ENCODE measurements at places on chromosomes 12 and 14.
A peak's percentile ranks its signal among the peaks of the same experiment; 100 is the strongest.

- DNase-seq, result no peak
Observed at GRCh38 chr12:39341179-39341578, 101.7 kb downstream of the KIF21A start.

DNA sequence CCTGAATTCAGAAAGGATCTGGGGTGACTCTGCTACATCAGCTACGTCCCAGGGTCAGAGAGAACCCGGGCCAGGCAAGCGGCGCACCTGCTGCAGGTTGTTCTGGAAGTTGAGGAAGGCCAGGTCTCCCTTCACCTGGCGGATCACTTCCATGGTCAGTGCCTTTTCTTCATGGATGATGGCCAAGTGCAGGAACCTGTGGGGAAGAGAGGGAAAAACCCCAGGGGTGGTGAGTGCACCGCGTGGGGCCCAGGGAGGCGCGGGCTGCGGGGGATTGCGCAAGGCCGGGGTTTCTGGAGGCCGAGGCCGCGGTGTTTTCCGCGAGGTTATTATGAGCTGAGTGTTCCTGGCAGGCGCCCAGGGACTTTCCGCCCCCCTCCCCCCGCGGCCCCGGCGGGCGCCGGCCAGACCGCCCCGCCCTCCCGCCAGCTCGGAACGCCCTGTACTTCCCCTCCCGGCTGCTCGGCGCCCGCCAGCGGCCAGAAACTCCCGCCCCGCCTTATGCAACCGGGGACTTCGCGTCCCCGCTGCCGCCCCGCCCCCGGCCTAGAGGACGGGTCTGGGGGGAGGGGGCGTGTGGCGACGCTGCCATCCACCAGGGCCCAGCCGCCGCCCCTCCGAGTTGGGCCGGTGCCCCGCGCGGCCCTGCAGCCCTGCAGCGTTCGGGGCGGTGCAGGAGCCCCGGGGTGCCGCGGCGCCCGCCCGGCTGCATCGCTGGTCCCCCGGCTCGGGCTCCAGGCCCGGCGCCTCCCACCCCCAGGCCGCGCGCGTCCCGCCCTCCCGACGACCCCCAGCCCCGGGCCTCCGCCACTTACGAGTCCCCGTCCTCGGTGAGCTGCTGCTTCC is 723 bp downstream of the NFKBIA start:
- peak; percentile 82 for DNase-seq

- DNase-seq, result no peak
Observed at GRCh38 chr12:120181991-120182631, 12.4 kb downstream of the GCN1 start.

- no peak for DNase-seq
Observed at GRCh38 chr12:65300679-65301349, 22.3 kb downstream of the MSRB3 start.

GRCh38 chr14:100048786-100049185 is 16.4 kb upstream of the EVL start:
- DNase-seq, result no peak

DNA sequence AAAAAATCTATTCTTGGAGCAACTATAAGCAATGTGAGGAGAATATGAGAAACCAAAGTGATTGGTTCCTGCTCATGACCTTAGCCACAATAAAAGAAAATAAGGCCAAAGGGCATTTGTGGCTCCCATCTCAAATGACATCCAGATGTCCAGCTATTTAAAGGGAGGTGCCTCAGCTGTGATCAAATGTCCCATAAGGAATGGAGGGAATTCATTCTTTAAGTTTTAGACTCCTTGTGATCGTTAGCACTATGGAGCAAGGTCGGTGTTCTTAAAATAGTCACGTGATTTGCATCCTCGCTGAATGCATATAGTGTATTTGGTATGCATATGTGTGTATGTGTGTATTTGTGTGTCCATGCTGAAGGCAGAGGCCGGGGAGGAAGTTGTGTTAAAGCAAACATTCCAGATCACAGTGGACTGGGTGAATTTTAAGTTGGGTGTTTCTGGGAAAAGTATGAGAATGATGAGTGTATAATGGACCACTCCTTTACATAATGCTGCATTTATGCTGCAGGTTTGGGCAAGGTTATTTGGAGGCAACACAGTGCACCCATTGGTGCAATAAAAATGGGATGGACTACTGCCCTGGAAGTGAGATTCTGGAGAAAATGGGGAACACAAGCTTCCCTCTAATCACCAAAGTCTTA is 5.6 kb upstream of the E2F7 start:
- DNase-seq, result no peak

DNA sequence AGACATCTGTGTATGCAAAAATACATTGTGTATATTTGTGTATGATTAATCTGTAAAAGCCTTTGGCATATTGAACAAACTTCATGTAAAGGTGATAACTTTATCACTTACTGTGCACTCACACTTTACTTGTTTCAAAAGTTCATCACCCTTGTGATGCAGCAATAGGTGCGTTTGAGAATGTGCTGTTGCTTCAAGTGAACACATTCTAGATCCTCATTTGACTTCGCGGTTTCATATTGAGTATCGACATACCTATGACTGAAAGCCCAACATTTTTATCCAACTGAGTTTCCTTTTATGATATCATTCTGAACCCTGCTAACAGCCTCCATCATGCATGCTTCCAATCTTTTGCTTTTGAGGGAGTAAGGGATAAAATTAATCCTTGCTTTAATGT is 1086.9 kb downstream of the TMEM121 start:
- DNase-seq, result no peak

DNA sequence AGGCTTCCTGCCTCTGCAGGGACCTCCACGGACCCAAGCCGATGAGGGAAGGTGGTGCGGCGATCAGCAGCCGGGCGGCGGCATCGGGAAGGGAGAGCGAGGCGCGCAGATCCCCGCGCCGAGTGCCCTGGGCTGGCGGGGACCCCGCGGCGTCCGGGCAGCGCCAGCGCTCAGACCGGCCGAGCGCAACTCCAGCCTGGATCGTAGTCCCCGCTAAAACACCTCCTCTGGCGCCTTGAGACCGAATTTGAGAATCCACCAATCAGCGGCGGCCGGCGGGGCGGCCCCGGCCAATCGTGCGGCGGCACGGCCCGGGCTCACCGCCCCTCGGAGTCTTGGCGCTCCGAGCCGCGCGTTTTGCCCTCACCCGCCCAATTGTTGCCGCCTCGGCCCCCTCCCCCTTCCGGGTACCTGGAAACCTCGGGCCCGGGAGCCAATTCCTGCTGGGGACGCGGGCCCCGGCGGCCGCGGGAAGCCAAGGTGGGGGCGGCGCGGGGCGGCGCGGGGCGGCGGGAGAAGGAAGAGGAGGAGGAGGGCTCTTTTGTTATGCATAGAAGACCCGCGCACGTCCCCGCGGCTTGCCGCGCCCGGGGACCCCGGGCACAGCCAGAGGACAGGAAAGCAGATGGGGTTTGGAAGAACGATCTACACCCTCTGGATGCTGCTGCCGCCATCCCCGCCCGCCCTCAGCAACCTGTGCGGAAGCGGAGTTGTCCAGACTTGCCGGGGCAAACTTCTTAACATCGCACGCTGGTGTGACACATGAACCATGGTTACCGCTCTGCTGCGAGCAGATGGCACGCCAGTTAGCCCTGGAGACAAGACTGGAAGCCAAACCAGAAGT is at the start of gene E2F7:
Gene E2F7 (minus strand): TSS at position 209 of the 844 bp plus-strand sequence. CDS start 934 bp downstream, outside the sequence.
- peak; percentile 81 for DNase-seq

- DNase-seq, result no peak
Observed at GRCh38 chr14:54881761-54882401, 20.7 kb downstream of the GCH1 start.

All from left renal cortex interstitium (tissue), 4 donors.